CD4-positive, CD25-positive, alpha-beta regulatory T cell (primary cell): ENCODE measurements at places on chromosomes 7 and 10. TPM values are rescaled to one million over a fixed set of nuclear protein-coding genes. Genes with fewer than 3 reads are reported as not detected.

- H3K27me3 ChIP-seq, result peaks cover 3% of the 10 kb centered on the region
- no peak overlapping the region for H3K27ac ChIP-seq
- no peaks in the 10 kb centered on the region for H3K36me3 ChIP-seq
- no peaks in the 10 kb centered on the region for H3K4me1 ChIP-seq
- no peak for DNase-seq
- H3K4me3 ChIP-seq, result no peak overlapping the region
Observed at GRCh38 chr7:96407427-96407826, 85.5 kb upstream of the SLC25A13 start.

DNA sequence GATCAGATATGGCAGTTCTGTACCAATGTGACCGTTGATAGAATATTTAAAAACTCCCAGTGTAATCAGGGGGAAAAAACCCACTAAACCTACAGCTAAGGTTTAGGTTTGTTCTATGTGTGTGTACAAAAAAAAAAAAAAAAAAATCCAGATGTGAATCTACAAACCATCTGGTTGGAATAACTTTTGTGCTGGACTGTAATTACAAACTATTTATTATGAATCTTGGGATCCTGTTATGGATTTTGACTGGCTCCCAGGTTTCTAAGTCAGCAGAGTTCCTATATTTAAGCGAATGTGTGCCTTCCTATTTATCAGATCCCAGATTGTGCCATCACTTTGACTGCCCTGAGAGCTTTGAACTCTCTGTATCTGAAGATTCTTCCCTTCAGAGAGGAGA lies 29.1 kb downstream of the BMPER start:
- H3K4me1 ChIP-seq, result no peaks in the 10 kb centered on the region
- H3K27me3 ChIP-seq, result no peaks in the 10 kb centered on the region
- H3K36me3 ChIP-seq, result no peaks in the 10 kb centered on the region
- H3K27ac ChIP-seq, result no peak overlapping the region

GSTO2 gene
- 1.7 TPM for total RNA-seq

SNX8 gene
- total RNA-seq, result 7.3 TPM

DNA sequence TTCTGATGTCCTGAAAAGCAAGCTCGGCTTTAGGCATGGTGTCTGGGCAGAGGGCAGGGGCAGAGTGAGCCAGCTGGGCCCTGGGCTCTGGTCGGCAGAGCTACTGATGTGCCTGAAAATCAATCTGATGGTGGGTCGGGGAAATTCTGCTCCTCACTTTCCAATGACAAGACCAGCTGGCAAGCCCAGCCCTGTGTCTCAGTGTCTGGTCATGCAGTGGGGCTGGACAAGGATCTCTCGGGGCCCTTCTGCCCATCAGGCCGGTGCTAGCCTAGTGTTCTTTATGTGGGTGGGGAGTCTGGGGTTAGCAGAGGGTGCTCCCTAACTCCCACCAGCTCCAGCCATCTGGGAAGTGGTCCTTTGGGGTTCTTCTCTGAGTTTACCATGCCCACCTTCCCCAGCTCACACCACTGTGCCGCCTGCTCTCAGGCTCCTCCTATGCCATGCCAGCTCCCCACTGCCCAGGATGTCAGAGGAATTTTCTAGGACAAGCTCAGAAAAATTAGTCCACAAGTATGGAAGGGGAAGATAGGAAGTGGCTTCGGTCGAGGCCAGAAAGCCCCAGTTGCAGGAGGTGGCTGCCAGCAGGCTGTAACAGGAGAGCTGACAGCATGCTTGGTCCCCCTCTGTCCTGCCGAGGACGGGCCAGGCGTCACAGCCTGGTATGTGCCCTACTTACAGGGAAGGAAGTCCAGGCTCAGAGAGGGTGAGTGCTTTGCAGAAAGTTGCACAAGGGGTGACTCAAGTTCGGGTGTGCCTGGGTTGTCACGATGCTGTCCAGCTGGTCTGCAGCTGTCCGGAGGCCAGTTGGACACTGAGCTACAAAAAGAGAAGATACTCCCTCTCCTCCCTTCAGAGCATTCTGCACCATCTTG lies 135.2 kb downstream of the ADCY1 start:
- no peaks in the 10 kb centered on the region for H3K4me1 ChIP-seq
- H3K36me3 ChIP-seq, result no peaks in the 10 kb centered on the region
- H3K27ac ChIP-seq, result no peak overlapping the region
- no peaks in the 10 kb centered on the region for H3K27me3 ChIP-seq
